H7 (cell line): ENCODE measurements at places on chromosomes 13 and 19. TPM values are rescaled to one million over a fixed set of nuclear protein-coding genes. Genes with fewer than 3 reads are reported as not detected.
A peak's percentile ranks its signal among the peaks of the same experiment; 100 is the strongest.

IL17D gene
- 0.15 TPM in 1 of 2 replicates, not detected in the other for total RNA-seq

ZNF211 gene
- 12.3 and 13.9 TPM in 2 replicates for total RNA-seq

ZNF136 gene
- total RNA-seq, result 1.5 and 3.8 TPM in 2 replicates

CLDN10 gene
- 17.8 and 21.9 TPM in 2 replicates for total RNA-seq

IZUMO4 gene
- total RNA-seq, result 0.80 and 0.81 TPM in 2 replicates

PLPP2 gene
- total RNA-seq, result 77.9 and 98.2 TPM in 2 replicates

MAST3 gene
- total RNA-seq, result 2.4 and 4.0 TPM in 2 replicates

GRCh38 chr13:19601749-19602725 lies 31.4 kb upstream of the MPHOSPH8 start:
- DNase-seq, result peak; percentile 90

DNA sequence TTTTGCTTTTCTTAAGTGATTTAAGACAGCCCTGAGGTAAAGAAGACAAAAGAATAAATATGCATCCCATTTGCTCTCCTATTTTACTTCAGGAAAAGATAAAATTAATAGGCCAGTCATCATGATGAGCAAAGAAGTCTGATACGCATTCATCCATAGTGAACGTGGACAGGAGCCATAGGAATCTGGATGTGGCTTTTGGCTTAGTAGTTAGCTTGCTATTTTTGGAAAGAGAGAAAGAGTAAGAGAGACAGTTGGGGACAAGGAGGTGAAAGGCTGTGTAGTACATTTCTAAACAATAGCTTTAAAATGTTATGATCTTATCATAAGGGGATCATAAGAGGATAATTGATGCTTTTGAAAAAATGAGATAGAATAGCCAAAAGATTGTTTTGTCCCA lies 545.2 kb downstream of the IRS2 start:
- DNase-seq, result no peak

- DNase-seq, result no peak
These were observed 52.7 kb downstream of the ATP11A start for GRCh38 chr13:112742583-112742982.

DNA sequence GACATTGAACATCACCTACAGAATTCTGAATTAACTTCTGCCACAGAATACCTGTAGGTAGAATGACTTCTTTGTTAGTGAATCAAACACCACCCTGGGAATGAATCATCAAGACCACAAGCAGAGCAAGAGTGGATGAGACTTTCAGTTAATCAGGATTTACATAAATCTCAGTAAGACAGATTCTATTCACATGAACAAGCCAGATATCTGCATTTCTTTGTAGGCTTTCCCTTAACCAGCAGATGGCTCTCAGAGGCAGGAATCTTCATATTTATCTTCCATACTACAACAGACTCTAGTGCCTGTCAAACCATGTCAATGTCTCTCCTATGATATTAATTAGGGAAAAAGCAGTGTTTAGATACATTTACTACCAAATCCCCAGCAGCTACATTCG lies 412.1 kb downstream of the KLF12 start:
- peak; percentile 16 for DNase-seq

DNA sequence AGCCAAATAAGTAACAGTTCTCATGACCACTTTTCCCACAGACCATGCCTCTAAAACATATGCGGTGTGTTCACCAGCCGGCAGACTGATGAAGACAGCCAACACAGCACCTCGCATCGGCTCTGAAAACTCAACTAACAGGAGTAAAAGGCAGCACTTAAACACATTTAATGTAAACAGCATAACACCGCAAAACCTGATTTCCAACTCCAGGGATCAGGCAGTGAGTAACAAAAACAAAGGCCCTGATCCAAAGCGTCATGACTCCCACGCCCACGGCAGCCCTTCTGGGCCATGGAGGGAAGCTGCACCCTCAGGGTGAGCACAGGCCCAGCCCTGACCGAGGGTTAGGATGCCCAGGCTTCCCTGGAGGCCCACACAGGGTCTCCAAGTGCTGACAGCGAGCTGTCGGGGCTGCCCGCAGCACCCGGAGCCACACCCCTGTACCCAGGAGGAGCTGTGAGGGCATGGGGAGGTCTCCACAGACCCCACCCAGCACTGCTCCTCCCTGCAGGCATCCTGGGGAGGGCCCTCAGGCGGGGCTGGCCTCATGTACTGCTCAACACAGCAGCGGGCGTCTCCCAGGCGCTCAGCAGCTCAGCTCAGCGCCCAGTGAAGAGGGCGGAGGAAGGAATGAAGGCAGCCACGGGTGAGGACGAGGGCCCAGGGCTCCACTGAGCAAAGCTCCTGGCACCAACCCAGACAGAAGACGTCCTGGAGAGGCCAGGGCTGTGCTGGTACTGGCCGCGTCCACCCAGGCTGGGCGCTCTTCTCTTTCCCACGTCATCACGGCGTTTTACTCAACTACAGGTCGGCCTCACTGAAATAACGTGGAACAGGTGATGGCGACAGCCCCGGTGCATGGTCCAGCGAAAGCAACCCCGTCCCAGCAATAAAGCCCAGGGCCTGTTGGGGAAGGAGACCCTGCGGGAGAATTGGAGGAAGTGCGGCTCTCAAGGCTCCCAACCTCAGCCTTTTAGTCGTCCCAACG lies 53.7 kb downstream of the RASA3 start:
- DNase-seq, result no peak

DNA sequence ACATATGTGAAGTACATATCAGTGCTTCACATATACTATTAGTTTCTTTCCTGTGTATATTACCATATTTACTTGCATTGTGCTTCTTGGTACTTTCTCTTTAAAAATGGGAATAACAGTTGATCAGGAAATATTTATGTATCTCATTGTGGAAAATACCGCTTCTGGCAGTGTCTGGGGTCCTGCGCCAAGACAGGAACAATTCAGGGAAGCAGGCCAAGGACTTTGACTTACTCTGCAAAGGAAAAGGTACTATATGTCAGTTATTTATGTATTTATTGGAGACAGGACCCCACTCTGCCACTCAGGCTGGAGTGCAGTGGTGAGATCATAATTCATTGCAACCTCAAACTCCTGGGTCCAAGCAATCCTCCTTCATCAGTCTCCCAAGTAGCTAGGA lies 57.7 kb upstream of the NBEA start:
- no peak for DNase-seq

- DNase-seq, result peak; percentile 92
These were observed 655 bp upstream of the S1PR5 start for GRCh38 chr19:10517760-10518443.

DNA sequence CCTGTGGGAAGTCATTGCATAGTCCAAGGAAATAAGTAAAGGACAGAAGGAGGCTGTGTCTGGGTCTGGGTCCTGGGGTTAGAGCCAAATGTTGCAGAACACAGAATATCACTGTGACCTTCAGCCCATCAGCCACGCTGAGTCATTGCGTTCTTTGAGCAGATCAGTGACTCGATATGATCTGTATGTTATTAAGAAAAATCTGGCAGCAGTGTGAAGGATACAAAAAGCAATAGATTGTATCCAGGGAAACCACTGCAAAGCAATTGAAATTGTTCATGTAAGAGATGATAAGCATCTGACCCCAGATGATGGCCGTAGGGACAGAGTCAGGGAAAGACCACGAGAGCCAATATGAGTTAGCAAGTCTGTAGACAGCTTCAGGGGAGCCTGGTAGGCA lies 1575.1 kb upstream of the SLC10A2 start:
- no peak for DNase-seq

- DNase-seq, result peak; percentile 88
These were observed 900 bp downstream of the PPP1R13L start for GRCh38 chr19:45403781-45404556.

- DNase-seq, result no peak
These were observed 2748.8 kb upstream of the PCDH20 start for GRCh38 chr13:64164435-64164834.

- DNase-seq, result no peak
These were observed 59.2 kb downstream of the EDNRB start for GRCh38 chr13:77859450-77859849.

DNA sequence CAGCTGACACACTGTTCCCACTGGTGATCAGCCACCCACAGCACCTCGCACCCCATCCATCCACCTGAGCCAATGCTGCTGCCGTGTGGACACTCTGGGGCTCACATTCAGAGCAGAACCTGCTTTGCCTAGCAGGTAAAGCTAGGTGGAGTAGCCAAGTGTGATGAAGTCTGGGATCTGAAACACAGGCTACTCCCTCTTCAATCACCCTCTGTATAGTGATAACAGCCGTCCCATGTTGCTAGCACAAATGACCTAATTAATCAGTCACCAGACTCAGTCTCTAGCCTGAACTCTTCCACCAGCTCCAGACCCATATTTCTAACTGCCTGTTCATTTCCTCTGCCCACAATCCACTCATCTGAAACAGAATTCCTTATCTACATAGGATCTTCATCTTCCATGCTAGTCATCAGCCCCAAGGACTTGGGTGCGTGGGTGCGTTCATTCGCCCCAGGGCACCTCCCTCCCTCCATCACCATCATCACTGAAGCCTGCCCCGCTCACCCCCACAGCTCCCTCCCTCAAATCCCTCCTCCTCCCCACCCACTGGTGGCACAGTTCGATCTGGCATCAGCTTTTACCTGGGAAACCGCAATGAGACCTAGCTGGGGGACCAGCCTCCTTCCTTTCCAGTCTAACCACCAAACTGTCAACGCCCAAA lies 19.8 kb downstream of the STK24 start:
- DNase-seq, result no peak

DNA sequence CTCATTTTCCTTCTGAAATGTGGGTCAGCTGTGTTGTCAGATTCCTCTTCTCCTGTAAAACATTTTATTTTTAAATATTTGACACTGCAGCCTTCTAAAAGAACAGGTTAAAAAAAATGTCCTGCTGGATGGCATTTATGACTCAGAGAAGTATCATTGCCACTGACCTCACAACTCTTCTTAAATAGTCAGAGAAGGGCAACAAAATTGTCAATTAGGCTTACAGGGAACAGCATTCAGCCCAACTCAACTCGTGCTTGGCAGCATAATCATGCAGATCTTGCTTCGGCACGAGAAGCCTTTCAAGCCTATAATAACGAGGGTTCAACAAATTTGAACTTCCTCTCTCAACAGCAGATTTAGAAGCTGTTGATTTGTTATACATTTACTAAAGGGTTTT lies 296.7 kb upstream of the DACH1 start:
- DNase-seq, result no peak

DNA sequence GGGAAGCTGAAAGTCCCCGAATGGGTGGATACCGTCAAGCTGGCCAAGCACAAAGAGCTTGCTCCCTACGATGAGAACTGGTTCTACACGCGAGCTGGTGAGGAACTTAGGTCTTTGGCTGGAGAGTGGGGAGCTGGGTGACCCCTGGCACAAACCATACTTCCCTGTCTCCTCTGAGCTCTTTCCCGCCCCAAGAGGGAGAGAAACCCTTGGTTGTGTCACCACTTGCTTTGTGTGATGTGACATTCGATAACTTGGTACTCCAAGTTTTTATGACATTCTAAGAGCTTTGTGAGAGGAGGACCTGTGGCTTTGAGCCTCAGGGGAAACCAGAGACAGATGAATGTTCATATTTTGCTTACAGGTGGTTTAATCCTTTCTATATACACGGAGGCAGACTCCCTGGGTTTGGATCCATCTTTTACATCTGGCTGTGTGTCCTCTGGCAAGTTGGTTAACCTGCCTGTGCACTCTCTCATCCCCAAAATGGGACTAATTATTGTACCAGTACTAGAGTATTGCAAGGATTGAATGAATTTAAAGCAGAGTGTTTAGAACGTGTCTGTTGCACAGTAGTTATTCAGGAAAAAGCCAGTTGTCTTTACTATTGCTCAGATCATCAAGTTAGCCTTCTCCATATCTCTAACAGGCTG lies 1.2 kb downstream of the RPS19 start:
- no peak for DNase-seq

GRCh38 chr19:30373593-30373992 lies 1.4 kb downstream of the ZNF536 start:
- DNase-seq, result peak; percentile 84

DNA sequence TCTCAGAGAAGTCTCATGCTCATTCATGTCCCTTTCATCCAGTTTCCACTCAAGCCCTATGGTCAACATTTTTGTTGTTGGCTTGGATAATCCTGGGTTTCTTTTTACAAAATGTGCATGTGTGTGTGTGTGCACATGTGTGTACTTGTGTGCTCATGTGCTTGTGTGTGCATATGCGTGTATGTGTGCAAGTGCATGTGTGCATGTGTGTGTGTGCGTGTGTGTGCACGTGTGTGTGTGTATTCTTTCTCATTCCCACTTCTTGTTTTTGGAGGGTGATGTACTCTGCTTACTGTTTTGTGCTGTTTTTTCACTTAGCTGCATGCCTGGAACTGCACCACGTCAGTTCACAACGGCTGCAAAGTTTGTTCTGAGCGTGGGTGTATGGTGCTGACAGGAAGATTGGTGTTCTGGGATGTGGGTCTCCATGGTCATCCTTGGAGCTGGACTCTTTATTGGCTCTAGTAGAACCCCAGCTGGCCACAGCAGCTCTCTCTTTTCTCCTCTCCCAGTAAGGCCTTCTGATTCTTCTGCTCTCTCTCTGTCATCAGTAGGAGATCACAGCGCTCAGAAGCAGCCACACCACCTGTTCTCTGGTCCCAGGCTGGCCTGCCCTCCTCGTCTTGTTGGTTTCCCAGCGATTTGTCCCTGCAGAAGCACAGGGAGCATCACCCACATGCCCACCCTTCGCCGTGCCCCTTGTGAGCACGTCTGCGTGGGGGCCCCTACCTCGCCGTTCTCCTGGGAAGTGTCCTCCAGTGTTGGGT lies 60.8 kb downstream of the SOX1 start:
- DNase-seq, result no peak

DNA sequence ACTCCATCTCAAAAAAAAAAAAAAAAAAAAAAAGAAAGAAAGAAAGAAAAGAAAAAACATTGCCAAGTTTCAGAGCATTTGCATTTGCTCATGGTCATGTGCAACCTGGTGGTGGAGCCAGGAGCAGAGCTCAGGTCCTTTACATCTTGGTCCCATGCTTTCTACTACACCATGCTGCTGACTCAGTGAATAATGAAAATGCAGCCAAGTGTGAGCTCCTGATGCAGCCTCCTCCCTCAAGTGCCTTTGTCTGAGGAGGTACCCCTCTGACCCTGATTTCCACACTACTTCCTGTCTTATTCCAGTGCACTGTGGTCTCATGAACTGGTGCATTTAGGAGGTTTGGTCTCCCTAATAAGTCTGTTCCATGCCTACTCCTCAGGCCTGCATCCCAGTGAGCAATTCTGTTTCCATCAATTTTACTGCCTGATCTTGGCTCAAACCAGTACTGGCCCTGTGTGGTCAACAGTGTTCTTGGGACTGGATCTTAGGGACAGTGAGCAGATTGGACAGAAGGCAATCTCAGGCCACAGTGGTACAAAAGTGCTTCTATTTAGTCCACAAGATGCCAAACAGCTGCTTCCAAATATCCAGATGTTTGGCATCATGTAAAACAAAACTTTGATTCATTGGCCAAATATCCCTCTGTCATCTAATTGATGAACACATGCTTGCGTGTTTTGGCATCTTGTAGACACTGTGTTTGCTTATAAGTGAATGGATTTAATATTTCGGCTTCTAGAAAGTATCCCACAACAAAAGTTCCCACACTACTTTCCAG lies 28.8 kb upstream of the LRCH1 start:
- no peak for DNase-seq

DNA sequence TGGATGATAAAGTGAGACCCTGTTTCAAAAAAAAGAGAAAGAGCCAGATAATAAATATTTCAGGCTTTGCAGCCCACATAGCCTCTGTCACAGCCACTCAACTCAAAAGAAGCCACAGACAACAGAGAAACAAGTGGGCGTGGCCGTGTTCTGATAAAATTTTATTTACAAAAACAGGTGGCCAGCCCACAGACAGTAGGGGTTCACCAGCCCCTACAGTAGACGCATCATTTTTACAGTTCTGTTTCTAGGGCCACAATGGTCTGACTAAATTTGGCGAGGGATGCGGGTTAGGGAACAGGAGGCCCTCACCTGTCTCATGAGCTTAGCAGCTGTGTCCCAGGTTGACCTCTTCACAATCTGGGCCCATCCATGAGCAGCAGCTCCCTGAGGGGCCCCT lies 59.5 kb downstream of the ARHGEF18 start:
- no peak for DNase-seq
